Fibroblast of upper back skin (primary cell): ENCODE measurements at places on chromosomes 7 and 10.

DNA sequence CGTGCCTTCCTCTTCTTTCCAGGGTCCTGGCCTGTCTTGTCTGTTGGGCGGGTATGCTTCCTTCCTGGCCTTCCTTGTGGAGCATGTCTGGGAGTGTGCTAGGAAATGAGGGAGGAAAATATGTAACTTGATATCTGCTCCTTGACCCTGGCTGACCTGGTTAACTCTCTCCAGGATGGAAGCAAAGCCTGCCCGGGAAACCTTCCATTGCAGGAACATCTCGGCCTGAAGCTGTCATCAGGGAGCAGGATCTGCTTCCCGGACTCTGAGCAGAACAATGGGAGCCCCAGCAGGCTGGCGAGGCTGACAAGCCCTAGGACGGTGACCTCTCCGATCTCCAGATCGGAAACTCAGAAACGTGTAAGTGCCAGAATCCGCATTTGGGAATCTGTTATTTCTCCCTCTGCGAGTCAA lies 340.3 kb downstream of the FRMD4A start:
- peak; percentile 45 for DNase-seq

GRCh38 chr7:157560258-157560654 lies 223.5 kb downstream of the DNAJB6 start:
- no peak for DNase-seq

GRCh38 chr10:104339469-104340110 lies 1.3 kb upstream of the ITPRIP start:
- DNase-seq = peak; percentile 74

DNA sequence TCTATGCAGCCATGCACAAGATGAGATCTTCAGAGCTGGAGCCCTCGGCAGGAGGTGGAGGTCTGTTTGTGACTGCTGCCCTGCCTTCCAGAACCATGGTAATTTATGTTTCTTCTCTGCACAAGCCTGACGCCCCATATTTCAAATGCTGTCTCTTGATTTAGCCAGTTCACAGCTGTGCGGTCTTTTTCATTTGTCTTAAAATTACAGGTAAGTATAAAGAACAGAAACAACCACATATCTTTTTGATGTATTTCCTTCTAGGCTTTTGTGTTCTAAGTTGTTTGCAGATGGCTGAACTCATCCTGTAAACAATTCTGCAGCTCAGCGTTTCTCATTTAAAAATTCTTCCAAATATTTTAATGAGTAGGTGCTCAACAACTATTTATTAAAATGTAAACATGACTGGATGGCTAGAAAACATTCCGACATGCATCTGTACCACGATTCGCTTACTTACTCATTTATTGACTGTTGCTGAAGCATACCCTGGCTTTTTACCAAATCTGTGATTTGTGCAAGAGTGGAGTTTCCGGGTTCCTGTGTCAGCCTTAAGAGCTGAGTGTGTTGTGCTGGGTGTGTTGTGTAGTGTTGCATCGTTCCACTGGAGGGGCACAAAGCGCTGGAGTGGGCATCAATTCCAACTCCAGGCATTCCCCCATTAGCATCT lies 58.9 kb downstream of the PIP4K2A start:
- DNase-seq = peak; percentile 86

DNA sequence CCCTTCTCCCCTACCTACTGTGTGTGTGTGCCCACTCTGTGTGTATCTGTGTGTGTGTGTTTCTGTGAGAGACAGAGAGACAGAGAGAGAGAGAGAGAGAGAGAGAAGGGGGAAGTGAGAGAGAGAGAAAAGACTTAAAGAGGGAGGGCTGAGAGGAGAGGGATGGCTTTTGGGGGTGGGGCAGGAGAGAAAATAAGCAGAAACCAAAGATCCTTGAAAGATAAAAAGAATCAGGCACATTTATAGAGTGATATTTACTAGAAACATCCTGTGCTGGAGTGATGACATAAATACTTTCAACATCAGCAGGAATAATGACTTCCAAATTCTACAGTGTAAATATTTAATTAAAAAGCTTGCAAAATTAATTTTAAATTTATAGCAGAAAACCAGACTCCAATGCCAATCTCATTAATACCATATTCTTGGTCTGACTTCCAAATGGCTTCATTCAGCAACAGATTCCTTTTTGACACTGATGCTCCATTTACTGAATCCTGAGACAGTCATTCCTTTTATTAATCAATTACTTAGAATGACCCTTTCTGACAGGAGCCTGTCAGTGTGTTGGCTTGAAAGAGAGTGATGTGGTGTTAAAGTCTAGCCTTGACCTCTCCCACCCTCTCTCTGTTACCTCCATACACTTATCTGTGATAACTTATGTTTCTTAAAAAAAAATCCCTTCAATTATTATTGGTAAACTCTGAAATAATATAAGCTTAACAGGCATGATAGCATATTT lies 41.7 kb upstream of the WNT2 start:
- DNase-seq = no peak

- DNase-seq = no peak
These were observed 119.8 kb downstream of the ZNF736 start for GRCh38 chr7:64433590-64433989.
